ENCODE measurements at places on chromosomes 13 and 19. TPM values are rescaled to one million over a fixed set of nuclear protein-coding genes. Genes with fewer than 3 reads are reported as not detected.
A peak's percentile ranks its signal among the peaks of the same experiment; 100 is the strongest.

The ZNF677 gene
- total RNA-seq, result 2.3 TPM

The RFXANK gene
- 101 TPM for total RNA-seq

The LILRB2 gene
- not detected for total RNA-seq

The MIA gene
- total RNA-seq, result not detected

DNA sequence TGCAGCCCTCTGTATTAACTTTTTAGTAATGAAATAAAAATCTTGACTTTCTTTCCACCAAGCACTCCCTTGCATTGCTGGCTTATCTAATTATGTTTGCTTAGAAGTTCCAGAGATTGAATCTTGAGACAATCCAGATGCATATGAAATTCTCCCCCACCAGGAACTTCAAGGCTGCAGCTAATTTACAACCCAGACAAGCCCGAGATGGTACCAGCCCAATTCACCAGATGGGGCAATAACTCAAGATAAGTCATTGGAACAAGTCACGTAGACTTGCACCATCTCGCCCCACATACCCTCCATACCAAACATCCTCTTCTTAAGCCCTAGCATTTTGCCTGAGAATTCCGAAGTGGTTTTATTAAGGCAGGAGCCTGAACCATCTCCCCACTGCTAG is 29.0 kb downstream of the UTP14C start:
- peaks cover 5% of the 10 kb centered on the region for H3K27me3 ChIP-seq
- H3K36me3 ChIP-seq, result no peaks in the 10 kb centered on the region
- no peak overlapping the region for H3K4me3 ChIP-seq
- H3K4me1 ChIP-seq, result no peaks in the 10 kb centered on the region

DNA sequence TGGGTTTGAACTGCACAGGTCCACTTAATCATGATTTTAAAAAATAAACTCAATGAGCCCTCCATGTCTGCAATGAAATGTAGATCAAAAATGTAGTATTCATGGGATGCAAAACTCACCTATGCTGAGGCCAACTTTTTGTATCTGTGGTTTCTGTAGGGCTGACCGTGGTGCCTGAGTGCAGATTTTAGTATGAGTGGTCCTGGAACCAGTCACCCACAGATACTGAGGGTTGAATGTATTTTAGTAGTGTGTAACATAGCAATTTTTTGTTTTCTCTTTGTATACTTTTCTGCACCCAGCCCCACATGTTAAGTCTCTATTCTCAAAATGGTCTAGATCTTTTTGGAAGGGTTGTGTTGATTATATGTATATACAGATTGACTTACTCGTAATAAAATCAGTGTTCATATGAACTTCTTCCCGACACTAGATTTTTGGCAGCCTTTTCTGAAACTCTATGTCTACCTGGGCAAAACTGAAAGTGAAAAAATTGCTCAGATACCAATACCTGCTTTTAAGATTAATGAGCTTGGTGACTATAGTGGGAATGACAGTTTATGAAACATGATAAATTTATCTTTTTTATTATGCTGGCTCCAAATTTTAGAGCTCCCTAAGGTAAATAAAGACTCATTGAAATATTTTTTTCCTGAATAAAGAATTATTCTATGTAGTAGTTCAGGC is 51.6 kb downstream of the DNAJC15 start:
- H3K4me3 ChIP-seq, result no peak overlapping the region
- peaks cover 21% of the 10 kb centered on the region for H3K36me3 ChIP-seq
- peaks cover 53% of the 10 kb centered on the region for H3K4me1 ChIP-seq
- no peak for DNase-seq
- no peak overlapping the region for H3K27ac ChIP-seq

DNA sequence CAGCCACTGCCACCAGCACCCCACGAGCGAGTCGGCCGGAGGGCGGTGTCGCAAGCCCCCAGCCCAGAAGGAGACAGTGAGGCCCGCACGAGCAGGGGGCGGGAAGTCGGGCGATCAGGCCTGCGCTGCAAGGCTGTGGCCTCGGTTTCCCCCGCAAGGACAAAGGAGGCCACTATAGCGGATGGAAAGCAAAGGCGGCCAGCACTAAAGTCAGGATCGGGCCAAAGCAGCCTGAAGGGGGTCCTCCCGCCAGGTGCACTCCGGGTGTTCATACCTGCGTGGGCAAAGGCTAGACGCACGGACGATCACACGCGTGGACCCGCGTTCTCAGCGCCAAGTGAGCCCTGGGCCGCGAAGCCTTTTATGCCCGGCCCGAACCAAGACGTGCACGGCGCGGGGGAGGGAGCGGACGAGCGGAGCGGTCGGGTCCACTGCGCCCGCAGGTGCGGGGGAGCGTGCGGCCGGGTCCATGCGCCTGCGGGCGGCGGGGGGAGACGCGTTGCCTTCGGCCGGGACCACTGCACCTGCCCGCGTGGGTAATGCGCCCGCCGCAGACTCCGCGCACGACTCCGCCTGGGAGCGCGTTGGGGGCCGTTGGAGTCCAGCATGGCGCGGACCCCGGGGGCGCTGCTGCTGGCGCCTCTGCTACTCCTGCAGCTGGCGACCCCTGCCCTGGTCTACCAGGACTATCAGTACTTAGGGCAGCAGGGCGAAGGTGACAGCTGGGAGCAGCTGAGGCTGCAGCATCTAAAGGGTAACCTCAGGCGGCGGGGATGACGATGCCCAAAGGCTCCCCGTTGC is at the start of the genes PRDX2 and THSD8:
PRDX2 (minus strand) TSS at position 335 of the 801 bp plus-strand sequence. CDS start 539 bp downstream, outside the sequence.
THSD8 (plus strand) TSS at position 604 of the 801 bp plus-strand sequence; CDS start at position 607, 3 bp downstream.
- no peaks in the 10 kb centered on the region for H3K27me3 ChIP-seq
- H3K27ac ChIP-seq, result peak within 1 kb of the TSS; percentile 80
- H3K4me3 ChIP-seq, result peak within 1 kb of the TSS; percentile 87
- peaks cover 29% of the 10 kb centered on the region for H3K4me1 ChIP-seq

DNA sequence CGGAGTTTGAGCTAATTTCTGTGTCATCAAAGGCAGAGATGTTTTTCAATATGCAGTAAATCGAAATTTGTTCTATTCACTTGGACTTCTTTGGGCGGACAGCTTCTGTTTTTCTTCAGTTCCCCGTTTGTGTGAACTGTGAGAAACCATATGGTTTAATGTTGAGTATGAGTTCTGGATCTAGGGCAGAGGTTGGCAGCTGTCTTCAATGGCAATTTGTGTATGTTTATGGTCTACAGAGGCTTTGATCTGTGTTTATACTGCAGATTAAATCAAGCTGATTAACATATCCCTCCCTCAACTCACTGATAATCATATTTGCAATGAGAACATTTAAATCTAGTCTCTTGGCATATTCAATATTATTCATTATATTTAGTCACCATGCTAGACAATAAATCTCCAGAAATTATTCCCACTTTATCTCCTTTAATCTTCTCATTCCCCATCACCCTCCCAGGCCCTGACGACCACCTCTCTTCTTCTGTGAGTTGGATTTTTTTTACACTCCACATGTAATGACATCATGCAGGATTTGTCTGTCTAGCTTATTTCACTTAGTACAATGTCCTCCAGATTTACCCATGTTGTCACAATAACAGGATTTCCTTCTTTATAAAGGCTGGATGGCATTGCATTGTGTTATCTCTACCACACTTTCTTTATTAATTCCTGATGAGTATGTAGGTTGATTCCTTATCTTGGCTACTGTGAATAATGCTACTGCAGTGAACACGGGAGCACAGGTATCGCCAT is 9.0 kb downstream of the ZNF331 start:
- no peaks in the 10 kb centered on the region for H3K27me3 ChIP-seq
- H3K4me3 ChIP-seq, result no peak overlapping the region
- no peak for DNase-seq

DNA sequence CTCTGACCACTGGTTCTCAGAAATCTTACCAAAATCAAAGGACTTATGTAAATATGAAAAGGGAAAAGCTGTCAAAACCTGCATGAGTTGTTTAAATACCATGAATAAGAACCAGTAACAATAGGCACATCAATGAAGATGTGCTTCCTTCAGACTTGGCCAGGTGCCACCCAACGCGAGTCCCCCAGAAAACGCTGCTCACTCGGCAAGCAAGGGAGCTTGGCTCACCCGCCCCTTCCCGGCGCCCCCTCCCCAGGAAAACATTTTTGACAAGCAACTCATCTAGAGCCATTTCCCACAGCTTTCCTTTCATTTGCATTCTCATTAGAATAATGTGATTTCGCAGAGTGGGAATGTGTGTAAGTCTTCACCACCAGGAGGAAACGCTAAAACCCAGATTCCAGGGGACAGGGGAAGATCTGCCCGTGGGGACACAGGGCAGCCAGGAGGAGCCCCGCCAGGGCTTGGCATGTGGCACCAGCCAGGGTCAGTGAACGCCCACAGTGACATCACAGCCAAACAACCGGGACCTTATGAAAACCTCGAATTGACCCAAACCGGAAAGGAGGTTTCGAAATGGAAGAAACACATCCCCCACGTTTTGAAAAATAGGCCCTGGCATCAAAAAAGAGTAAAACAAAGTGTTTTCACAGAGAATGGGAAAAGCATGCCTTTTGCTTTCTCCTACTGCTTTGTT is 366.2 kb upstream of the TSHZ3 start:
- no peak overlapping the region for H3K27ac ChIP-seq
- DNase-seq, result no peak
- no peak overlapping the region for H3K4me3 ChIP-seq
- H3K4me1 ChIP-seq, result no peaks in the 10 kb centered on the region

DNA sequence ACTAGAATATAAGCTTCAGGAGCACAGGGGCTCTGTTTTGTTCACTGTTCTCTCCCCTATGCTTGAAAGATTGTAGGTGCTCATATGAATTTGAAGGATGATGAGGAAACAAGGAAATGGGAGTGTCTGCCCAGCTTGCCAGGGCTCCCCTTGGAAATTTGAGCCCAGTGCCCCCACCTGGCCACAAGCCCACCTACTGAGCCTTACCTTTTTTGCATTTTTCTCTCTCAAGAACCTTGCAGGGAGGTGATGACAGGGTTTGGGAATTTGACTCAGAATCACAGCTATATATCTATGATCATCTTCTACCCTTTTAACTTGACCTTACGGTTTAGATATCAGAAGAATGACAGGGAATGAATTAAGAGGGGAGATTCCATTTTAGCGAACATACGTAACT is 33.8 kb downstream of the SERP2 start:
- DNase-seq, result no peak
- H3K27me3 ChIP-seq, result peaks cover 9% of the 10 kb centered on the region
- H3K27ac ChIP-seq, result no peak overlapping the region
- no peaks in the 10 kb centered on the region for H3K36me3 ChIP-seq
- no peaks in the 10 kb centered on the region for H3K4me1 ChIP-seq
- no peak overlapping the region for H3K4me3 ChIP-seq

- H3K4me3 ChIP-seq, result peak overlapping the region; percentile 88
- H3K36me3 ChIP-seq, result peaks cover 2% of the 10 kb centered on the region
- H3K4me1 ChIP-seq, result peaks cover 20% of the 10 kb centered on the region
- no peak for DNase-seq
- H3K27me3 ChIP-seq, result no peaks in the 10 kb centered on the region
Observed at GRCh38 chr13:20566468-20566897, 474 bp upstream of the IFT88 start.

DNA sequence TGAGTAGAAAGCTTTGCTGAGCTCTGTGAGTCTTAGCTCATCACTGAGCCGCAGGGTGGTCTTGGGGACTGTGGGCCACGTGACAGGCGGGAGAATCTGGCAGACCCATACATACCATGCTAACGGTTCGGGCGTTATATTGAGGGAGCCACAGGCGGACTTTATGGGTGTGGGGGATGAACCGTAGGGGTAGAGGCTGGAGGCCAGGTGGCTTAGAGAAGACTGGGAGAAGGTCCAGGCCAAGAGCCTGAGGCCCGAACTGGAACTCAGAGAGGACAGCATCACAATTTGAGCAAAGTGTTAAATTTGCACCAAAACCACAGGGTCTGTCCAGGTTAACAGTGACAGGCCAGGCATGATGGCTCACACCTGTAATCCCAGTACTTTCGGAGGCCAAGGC is 15.3 kb upstream of the ATF5 start:
- peaks cover 54% of the 10 kb centered on the region for H3K4me1 ChIP-seq
- peak overlapping the region; percentile 96 for H3K27ac ChIP-seq
- H3K4me3 ChIP-seq, result no peak overlapping the region
- no peaks in the 10 kb centered on the region for H3K27me3 ChIP-seq
- H3K36me3 ChIP-seq, result peaks cover 54% of the 10 kb centered on the region

DNA sequence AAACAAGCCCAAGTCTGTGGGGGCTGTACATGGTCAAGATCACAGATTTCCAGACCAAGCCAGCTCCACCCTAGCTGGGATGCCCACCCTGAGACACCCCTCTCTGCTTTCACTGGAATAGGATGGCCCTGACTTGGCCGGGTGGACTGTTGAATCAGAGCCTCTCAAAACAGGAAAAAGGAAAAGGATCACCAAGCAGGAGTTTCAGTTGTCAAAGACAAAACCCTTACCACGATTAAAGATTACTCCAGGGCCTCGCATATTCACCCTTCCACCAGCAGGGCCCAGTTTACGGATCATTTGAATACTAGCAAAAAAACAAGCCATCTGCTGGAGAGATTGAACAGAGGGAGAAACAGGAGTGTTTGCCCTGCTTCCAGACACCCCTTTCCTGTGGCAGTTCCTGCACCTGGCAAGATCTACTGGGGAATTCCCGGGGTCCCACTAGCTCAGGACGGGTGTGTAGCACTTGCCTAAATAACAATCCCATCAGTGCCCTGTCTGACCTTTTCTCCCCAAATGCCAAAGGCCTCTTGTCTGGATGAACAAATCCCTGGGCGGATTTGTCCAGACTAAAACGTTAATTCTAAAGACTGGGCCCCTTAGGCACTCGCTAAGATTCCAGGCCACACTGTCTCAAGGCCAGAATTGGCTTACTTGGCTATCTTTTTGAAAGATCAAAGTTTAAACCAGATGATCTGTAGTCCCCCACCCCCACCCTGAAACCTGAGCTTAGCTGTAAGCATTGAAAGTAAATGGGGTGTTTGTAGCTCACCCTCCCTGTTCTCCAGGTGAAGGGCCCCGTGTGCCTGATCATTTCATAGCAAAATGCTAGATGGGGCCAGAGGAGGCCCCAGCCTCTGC is 38.4 kb downstream of the ACTN4 start:
- no peaks in the 10 kb centered on the region for H3K27me3 ChIP-seq
- H3K27ac ChIP-seq, result peak overlapping the region; percentile 88

DNA sequence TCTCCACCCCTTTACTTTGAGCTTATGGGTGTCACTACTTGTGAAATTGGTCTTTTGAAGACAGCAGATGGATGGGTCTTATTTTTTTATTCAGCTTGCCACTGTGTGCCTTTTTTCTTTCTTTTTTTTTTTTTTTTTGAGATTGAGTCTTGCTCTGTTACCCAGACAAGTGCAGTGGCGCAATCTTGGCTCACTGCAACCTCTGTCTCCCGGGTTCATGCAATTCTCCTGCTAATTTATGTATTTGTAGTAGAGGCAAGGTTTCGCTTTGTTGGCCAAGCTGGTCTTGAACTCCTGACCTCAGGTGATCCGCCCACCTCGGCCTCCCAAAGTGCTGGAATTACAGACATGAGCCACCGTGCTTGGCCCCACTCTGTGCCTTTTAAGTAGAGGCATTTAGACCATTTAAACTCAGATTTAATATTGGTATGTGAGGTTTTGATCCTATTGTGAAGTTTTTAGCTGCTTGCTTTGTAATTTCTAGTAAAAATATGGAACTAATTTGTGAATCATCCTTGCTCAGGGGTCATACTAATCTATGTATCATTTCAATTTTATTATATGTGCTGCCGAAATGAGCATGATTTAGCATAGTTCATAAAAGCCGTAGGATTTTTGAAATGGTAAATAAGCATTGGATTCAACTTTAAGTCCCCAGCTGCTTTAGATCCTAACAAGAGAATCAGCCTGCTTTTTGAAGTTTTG is 584.5 kb downstream of the SLITRK1 start:
- H3K27me3 ChIP-seq, result no peaks in the 10 kb centered on the region
- H3K4me1 ChIP-seq, result no peaks in the 10 kb centered on the region
- no peaks in the 10 kb centered on the region for H3K36me3 ChIP-seq

Data from activated T-helper 1 cell treated with anti-CD3 and anti-CD28 coated beads, Interleukin-12 subunit alpha, Interleukin-12 subunit beta, Interleukin-2, Interleukin-4 antibody, amounts not matched to agents 30 ng/mL and 10 ng/mL and 1 ng/mL, durations not matched to agents 14 hours and 24 hours and 36 hours (primary cell).